ENCODE measurements at places on chromosomes 5 and 9.

DNA sequence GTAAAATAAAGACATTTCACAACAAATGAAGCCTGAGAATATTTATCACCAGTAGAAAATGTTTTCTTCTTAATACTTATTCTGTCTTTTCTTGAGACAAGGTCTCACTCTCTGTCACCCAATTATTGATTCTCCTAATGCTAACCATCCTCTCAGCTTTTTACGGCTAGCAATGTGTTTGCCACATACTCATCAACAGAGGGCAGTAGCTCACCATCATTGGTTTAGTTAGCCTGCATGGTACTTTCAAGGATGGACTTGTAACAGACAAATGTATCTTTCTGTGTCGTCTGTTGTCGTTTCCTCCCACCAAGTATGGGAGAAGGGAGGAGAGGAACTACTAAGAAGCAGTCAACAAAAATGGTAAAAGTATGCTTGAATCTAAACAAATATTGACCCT lies 5.9 kb upstream of the ACO1 start:
- no peak for DNase-seq

DNA sequence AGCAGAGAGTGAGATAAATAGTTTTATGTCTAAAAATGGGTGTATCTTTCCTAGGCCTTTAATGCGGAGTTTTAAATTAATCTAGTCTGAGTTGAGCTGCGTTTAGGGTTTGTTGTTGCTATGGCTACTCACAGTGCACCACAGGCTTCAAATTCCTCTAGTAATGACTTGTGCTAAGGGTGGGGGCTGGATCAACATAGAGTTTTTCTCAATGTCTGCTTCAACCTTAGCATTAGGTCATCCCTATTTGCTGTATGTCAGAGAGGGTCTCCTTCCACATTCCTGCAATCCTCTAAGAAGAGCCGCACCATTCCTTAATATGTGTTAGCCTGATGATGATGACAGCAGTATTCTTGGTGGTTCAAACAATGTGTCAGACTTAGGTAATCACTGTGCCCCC lies 465.6 kb upstream of the KIF2A start:
- no peak for DNase-seq

GRCh38 chr5:74019923-74020322 lies 393.9 kb downstream of the ARHGEF28 start:
- DNase-seq, result no peak

DNA sequence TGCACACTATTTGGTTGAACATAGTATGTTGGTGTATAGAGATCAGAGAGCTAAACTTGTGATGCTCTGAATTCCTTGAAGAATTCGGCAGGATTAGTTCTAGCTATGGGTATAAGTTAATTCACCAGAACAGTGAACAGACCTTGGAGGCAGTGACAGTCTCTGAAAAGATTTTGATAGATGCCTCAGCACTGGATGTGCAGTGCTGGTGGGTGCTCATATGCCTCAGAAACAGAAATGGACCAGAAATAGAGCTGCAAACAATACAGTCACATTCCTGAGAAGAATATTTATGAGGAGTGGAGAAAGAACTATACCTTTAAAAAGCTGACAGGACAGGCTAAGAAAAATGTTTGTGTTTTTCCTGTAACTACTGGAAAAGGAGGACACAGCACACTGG lies 747.7 kb downstream of the KCTD16 start:
- DNase-seq, result no peak

DNA sequence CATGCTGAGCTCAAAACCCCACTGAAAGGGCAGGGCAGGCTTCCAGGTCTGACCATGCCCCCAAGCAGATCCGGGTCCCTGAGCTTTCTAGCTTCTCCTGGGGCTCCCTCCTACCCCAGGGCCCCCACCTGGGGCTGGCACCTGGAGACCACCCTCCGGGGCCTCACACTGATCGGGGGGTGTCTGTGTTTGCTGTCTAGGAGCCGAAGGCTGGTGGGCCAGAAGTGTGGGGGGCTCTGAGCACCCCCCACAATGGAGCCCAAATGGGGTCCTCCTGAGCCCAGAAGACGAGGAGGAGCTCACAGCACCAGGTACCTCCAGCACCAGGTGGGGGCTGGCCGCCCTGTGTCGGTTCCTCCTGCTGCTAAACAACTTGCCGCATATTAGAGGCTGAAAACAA lies 39.8 kb downstream of the LAMC3 start:
- DNase-seq, result no peak

GRCh38 chr5:132239776-132240175 lies 12.1 kb upstream of the P4HA2 start:
- DNase-seq, result no peak
